Activated CD4-positive, alpha-beta T cell treated with anti-CD3 and anti-CD28 coated beads, Interleukin-2, amount 10 ng/mL, durations not matched to agents 24 days and 14 days (primary cell): ENCODE measurements at places on chromosomes 2 and 18.

GRCh38 chr2:112821142-112821541 lies 15.4 kb downstream of the IL1B start:
- H3K36me3 ChIP-seq: no peaks in the 10 kb centered on the region
- DNase-seq: peak; percentile 80
- H3K4me1 ChIP-seq: peaks cover 28% of the 10 kb centered on the region
- no peaks in the 10 kb centered on the region for H3K27me3 ChIP-seq
- H3K27ac ChIP-seq: peak overlapping the region; percentile 87
- H3K4me3 ChIP-seq: no peak overlapping the region

- H3K27ac ChIP-seq: peak overlapping the region; percentile 92
- H3K4me1 ChIP-seq: peaks cover 53% of the 10 kb centered on the region
- DNase-seq: peak; percentile 91
Measured at GRCh38 chr18:13464432-13465123, 246.0 kb downstream of the LDLRAD4 start.

- H3K27ac ChIP-seq: no peak overlapping the region
- H3K4me3 ChIP-seq: no peak overlapping the region
- no peaks in the 10 kb centered on the region for H3K4me1 ChIP-seq
- H3K27me3 ChIP-seq: peaks cover 11% of the 10 kb centered on the region
- DNase-seq: no peak
Measured at GRCh38 chr18:11785444-11786055, 65.7 kb upstream of the CHMP1B start.

GRCh38 chr2:42693013-42693615 lies 70.8 kb downstream of the OXER1 start:
- H3K27ac ChIP-seq: peak overlapping the region; percentile 27
- peak overlapping the region; percentile 11 for H3K4me3 ChIP-seq
- H3K36me3 ChIP-seq: peaks cover 11% of the 10 kb centered on the region

DNA sequence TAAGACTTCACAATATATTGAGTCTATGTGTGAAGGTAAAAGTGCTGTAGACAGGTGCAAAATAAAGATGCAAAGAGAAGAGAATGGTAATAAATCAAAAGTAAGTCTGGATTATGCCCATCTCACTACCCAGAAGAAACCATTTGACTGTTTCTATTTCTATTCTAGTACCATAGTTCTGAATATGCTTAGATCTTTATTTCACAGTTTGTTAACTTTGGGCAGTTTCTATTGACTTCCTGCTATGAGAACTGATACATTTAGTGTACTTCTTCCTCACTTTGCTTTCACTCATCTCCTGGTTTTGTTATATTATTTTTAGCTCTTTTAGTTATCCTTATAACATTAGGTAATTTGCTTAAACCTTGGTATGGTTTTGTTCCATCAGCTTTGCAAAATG lies 94.9 kb downstream of the HS1BP3 start:
- peaks cover 2% of the 10 kb centered on the region for H3K4me1 ChIP-seq
- no peak overlapping the region for H3K27ac ChIP-seq
- no peak for DNase-seq
- H3K4me3 ChIP-seq: no peak overlapping the region
- peaks cover 15% of the 10 kb centered on the region for H3K27me3 ChIP-seq
- no peaks in the 10 kb centered on the region for H3K36me3 ChIP-seq

- peaks cover 9% of the 10 kb centered on the region for H3K4me1 ChIP-seq
- H3K27ac ChIP-seq: no peak overlapping the region
- H3K27me3 ChIP-seq: peaks cover 24% of the 10 kb centered on the region
- H3K36me3 ChIP-seq: no peaks in the 10 kb centered on the region
- H3K4me3 ChIP-seq: no peak overlapping the region
- DNase-seq: no peak
Measured at GRCh38 chr2:588074-588645, 89.0 kb downstream of the TMEM18 start.

GRCh38 chr2:2939078-2939795 lies 438.4 kb downstream of the EIPR1 start:
- H3K27ac ChIP-seq: no peak overlapping the region
- H3K4me1 ChIP-seq: no peaks in the 10 kb centered on the region
- no peak for DNase-seq
- no peaks in the 10 kb centered on the region for H3K27me3 ChIP-seq
- no peaks in the 10 kb centered on the region for H3K36me3 ChIP-seq
- no peak overlapping the region for H3K4me3 ChIP-seq

GRCh38 chr2:6369266-6369665 lies 496.4 kb downstream of the CMPK2 start:
- H3K27ac ChIP-seq: no peak overlapping the region
- H3K4me3 ChIP-seq: no peak overlapping the region
- no peaks in the 10 kb centered on the region for H3K27me3 ChIP-seq

DNA sequence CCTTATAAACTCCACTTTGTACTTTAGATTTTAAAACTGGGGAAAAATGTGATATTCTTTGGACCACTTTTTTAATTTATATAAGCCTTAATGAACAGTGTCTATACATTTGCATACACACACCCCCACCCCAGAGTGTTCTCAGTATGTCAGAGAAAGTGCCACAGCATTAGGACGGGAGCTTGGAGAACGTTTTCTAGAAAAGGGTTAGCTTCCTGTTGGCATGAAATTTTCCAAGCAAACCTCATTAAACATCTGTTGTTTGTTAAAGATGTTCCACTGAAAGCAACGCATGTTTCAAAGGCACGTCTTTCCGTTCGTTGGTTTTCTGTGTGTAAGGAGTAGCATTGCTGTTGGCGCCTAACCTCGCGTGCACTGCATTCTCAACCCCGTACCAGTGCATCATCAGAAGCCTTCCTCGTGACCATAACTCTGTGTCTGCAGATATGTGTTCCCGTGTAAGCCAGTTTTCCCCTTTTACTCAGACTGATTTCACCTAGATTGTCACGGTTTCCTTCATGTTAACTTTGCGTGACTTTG lies 228.5 kb downstream of the ALPK2 start:
- no peaks in the 10 kb centered on the region for H3K27me3 ChIP-seq
- H3K36me3 ChIP-seq: no peaks in the 10 kb centered on the region
- peak; percentile 67 for DNase-seq
- H3K4me1 ChIP-seq: peaks cover 8% of the 10 kb centered on the region
- H3K27ac ChIP-seq: no peak overlapping the region
- H3K4me3 ChIP-seq: peak overlapping the region; percentile 2

DNA sequence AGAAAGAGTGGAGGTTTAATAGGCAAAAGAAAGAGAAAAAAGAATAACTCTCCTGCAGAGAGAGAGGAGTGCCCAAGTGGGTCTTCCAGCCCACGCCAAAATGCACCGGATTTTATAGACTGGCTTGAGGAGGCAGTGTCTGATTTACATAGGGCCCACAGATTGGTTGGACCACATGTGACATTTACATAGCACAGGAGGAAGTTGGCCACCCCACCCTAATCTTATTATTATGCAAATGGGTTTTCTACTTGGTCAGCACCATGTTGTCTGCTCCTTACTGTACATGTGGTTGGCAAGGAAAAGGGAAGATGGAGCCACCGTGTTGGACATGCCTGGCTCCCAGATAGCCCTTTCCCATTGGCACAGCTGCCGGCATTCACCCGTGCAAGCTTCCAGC lies 56.8 kb downstream of the SP110 start:
- H3K27ac ChIP-seq: no peak overlapping the region
- peaks cover 30% of the 10 kb centered on the region for H3K36me3 ChIP-seq
- H3K4me1 ChIP-seq: peaks cover 8% of the 10 kb centered on the region
- DNase-seq: no peak

DNA sequence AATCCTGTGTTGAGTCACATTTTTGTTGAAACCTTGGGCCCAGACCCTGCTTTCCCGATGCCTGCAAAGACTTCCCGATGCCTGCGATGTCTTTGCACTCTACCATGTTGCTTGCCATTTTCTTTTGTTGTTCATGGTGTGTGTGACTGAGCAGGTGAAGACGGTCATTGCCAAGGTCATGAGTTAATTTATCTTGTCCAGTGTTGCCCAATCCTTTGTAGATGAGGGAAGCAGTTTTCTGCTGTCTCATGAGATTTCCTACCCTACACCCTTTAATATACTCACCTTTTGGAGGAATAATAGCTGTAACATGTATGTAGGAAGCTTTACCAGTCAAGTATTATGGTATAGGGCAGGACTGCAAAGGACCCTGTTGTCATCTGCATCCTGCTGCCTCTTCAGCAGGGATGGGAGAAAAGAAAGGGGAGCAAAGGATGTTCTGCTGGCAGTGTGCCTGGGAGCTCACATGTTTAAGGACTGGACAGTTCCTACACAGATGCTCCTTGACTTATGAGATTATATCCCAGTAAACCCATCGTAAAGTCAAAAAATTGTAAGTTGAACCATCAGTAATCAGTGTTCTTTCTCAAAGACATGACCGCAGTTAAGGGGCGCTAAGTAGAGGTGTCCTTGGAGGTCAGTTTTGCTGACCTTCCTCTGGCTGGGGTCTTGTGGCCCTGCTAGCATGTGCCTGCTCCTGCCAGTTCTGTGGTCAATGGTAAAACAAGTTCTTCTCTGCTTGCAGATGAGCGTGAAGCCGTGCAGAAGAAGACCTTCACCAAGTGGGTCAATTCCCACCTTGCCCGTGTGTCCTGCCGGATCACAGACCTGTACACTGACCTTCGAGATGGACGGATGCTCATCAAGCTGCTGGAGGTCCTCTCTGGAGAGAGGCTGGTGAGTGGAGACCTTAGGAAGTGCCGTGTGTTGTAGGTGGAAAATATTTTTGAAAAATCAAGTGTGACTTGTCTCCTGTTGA lies 124.8 kb upstream of the EML6 start:
- peak overlapping the region; percentile 91 for H3K27ac ChIP-seq
- no peak for DNase-seq
- H3K4me1 ChIP-seq: peaks cover 86% of the 10 kb centered on the region
- no peaks in the 10 kb centered on the region for H3K27me3 ChIP-seq

- H3K27me3 ChIP-seq: no peaks in the 10 kb centered on the region
- no peak overlapping the region for H3K27ac ChIP-seq
- H3K4me1 ChIP-seq: no peaks in the 10 kb centered on the region
- DNase-seq: no peak
- no peak overlapping the region for H3K4me3 ChIP-seq
Measured at GRCh38 chr2:166170356-166170755, 42.5 kb upstream of the SCN1A start.

DNA sequence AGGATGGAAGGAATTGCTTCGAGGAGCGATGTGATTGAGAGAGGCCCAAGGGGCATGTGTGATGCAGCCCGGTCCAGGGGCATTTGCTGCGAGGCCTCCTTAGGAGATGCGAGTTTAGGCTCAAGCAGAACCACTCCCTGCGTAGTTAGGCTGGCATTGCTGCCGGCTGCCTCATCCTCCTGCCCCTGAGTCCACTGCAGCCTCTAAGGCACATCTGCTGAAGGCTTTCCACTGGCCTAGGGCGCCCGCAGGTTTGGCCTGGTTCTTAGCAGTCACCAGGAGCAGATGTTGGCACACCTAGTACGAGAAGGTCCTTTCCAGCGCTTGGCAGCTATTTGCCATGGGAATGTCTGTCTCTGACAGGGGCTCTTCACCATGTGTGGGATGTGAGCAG lies 20.7 kb downstream of the INPP5D start:
- H3K27ac ChIP-seq: peak overlapping the region; percentile 82
- peaks cover 67% of the 10 kb centered on the region for H3K4me1 ChIP-seq
- peaks cover 46% of the 10 kb centered on the region for H3K36me3 ChIP-seq
- no peaks in the 10 kb centered on the region for H3K27me3 ChIP-seq
- DNase-seq: no peak

DNA sequence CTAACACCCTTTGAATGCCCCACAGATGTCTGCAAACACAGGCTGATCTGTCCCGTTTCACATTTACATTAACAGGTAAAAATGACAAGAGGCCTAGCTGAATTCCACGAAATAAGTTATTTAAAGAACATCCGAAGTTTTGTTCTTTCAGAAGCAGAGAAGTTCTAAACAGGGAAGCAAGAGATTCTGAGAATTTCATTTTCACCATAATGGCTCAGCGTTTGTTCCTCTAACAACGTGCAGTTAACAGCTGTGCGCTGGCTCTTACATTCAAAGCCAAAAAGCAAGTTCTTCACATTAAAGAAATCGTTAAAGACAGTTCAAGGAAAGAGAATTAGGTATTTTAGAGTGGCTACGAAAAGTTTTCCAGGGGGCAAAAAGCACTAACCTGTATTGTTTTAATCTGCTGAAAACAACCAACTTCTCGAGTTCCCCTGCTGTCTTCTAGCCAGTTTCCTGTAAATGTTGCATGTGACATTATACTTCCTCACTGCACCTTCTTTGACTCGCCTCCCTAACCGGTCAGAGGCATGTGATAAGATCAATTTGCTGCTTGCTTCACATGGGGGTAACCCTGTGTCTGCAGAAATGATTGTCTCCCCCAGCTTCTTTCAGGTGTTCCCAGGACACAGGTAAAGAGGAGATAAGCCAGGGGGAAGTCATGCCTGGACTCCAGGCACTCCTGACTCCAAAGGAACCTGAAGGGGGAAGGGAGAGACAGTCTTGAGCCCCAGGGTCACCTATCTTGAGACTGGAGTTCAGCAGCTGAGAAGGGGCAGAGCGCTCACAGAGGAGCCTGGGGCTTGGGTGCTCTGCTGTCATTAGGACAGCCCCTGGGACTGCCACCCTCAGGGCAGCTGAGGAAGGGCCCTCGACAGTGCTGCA lies 36.8 kb upstream of the WIPF1 start:
- peaks cover 43% of the 10 kb centered on the region for H3K36me3 ChIP-seq
- H3K27ac ChIP-seq: peak overlapping the region; percentile 95
- H3K4me3 ChIP-seq: peak overlapping the region; percentile 90
- DNase-seq: peak; percentile 86

GRCh38 chr2:76569819-76570218 lies 859.1 kb upstream of the GCFC2 start:
- no peak overlapping the region for H3K4me3 ChIP-seq
- no peak overlapping the region for H3K27ac ChIP-seq
- no peaks in the 10 kb centered on the region for H3K27me3 ChIP-seq
- no peak for DNase-seq

DNA sequence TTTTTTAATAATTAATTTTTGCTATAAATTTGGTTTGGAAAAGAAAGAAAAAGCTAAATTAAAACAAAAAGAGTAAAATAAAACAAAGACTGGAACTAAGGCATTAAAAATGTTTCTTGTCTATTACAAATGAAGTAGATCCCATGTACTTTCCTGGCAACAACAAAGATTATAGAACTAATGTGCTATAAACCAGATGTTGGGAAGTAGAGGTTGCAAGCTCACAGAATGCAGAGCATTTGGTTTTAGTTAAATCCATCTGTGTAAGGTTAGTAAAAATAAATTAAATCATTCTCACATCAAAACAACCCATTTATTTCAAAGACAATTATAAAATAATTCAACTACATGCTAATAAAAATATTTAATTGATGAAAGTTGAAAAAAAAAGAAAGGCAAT lies 157.2 kb upstream of the ZC3H15 start:
- no peaks in the 10 kb centered on the region for H3K36me3 ChIP-seq
- no peak overlapping the region for H3K27ac ChIP-seq
- H3K4me3 ChIP-seq: no peak overlapping the region
- H3K4me1 ChIP-seq: no peaks in the 10 kb centered on the region
- H3K27me3 ChIP-seq: no peaks in the 10 kb centered on the region

DNA sequence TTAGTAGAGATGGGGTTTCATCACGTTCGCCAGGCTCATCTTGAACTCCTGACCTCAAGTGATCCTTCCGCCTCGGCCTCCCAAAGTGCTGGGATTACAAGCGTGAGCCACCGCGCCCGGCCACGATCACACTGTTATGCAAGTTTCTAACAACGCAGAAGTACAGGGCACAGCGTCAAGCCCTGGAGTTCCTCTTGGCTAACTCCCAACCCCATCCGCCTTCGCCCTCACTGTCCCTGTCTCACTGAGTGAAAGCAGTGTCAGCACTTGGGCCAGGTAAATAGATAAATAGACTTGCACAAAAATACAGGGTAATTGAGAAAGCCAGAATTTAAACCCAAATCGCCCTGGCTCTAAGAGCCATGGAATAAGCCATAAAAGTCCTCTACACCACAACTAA lies 111.7 kb downstream of the ACVR1 start:
- no peak for DNase-seq
- no peaks in the 10 kb centered on the region for H3K27me3 ChIP-seq
- peaks cover 4% of the 10 kb centered on the region for H3K4me1 ChIP-seq
- H3K4me3 ChIP-seq: no peak overlapping the region
- H3K27ac ChIP-seq: no peak overlapping the region
- peaks cover 80% of the 10 kb centered on the region for H3K36me3 ChIP-seq
